ENCODE measurements at places on chromosomes 4 and X.
A peak's percentile ranks its signal among the peaks of the same experiment; 100 is the strongest.

- peak; percentile 24 for DNase-seq
Measured at GRCh38 chr4:52376132-52376704, 282.9 kb downstream of the USP46 start.

- DNase-seq: no peak
Measured at GRCh38 chrX:77786365-77786680, 307 bp upstream of the ATRX start.

DNA sequence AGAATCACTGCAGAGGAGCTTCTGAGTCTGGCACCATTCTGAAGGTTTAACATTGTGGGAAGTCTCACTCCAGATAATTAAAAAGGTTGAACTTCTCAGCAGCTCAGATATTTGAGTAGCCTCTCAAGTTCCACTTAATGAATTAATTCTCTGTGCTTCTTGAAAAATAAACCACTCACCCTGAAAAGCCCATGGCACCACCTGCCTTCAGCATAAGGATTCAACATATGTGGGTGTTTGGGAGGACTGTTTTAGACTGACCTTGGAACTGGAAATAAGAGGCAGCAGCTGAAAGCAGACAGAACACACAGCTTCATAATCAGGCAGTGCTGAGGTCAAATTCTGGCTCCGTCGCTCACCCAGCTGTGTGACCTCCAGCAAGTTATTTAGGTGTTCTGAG lies 100.6 kb downstream of the KCNIP4 start:
- DNase-seq: no peak

DNA sequence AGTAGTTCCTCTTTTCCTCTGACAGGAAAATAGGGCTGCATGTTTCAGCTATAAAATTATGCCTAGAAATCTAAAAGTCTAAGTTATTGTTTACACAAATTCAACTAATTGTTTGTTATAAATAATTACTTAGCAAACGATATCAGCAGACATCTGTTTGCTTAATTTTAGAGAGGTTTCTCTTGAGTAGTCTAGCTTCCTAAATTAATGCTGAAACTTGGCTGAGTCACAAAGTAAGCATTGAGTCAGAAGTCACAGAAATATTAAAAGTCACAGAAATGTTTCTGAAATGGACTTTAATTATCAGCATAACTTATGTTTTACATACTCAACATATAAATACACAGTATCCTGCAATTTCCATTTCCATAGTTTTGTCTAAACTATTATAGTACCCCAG lies 1044.0 kb downstream of the CCSER1 start:
- no peak for DNase-seq

DNA sequence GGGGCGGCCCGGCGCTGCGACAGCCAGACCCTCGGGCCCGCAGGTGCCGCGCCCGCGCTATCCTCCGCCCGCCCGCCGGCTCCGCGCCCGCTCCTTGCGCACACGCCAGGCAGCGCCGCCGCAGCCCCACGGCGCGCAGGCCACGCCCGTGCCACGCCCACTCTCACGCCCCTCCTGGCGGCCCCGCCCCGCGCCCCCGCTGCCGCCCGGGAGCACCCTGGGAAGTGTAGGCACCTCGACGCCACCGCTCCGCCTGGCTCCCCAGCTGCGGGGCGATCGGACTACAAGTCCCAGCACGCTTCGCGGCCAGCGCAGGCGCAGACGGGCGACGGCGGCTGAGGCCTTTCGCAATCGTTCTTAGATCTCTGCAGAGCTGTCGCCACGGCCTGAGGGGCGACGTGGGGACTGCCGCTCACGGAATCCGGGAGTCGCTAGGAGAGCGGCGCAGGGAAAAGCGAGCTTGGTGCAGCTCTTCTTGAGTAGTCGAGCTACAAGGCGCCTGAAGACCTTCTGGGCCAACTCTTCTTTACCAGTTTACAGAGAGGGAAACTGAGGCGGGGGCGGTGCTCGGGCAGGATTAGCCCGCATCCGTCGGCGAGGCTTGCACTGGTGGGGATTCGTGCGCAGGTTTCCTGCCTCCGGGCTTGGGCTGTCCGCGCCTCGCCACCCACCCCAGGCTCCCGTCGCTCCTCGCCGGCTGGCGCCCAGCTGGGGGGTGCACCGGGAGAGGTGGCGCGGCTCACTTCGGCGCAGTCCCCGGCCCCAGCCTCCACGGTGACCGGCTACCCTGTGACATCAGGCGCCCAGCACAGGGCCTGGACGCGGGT lies at the start of gene ABLIM2:
Gene ABLIM2 (minus strand): TSS at position 104 of the 827 bp plus-strand sequence. CDS start 124 bp downstream, outside the sequence.
- peak; percentile 100 for DNase-seq

GRCh38 chr4:146833530-146833929 lies 112.1 kb downstream of the TTC29 start:
- no peak for DNase-seq

DNA sequence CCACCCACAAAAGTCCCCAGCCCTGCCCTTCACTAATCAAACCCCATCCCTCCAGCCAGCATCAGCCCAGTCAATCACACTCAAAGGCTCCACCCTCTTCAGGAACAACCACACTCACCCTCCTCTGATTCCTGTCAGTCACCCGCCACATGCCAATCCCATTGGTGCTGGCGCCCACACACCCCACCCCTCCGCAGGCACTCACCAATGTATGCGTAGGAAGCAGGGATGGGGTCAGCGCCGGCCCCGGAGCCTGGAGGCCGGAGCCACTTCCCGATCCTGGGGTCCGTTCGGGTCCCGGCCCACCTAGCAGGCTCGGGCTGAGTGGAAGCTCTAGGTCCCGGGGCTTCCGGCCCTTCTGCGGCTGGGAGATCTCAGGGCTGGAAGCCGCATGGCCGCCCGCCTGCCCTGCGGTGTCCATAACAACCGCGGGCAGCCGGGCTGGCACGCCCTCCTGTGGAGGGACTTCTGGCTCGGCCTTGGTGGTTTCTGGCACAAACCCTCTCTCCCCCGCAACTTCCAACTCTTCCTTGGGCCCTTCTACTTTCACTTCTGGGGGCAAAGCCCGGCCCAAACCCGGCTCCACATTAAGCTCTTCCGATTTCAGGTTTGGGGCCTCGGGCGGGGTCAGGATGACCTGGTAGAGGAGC lies 7.9 kb upstream of the CFP start:
- peak; percentile 66 for DNase-seq

GRCh38 chrX:49921109-49921508 lies 1.3 kb upstream of the CLCN5 start:
- DNase-seq: no peak

GRCh38 chr4:186203406-186203805 lies 12.0 kb downstream of the CYP4V2 start:
- no peak for DNase-seq

DNA sequence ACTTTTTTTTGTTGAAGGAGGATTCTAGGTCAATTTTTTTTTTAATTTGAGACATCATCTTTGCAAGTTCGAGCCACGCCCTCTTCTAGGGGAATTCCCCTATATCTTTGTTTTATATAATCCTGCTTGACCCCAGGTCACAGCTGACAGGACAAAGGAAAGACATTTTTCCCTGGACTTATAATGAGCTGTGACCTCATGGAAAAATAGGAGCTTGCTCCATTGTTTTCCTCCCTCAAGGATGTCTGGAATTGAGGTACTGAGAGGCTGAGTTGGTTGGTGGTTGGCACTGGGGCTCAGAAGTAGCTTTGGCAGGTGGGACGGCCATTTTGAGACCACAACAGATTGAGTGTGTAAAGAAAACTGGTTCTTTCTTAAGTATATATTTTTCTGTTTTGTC lies 49.0 kb downstream of the GBA3 start:
- DNase-seq: no peak

DNA sequence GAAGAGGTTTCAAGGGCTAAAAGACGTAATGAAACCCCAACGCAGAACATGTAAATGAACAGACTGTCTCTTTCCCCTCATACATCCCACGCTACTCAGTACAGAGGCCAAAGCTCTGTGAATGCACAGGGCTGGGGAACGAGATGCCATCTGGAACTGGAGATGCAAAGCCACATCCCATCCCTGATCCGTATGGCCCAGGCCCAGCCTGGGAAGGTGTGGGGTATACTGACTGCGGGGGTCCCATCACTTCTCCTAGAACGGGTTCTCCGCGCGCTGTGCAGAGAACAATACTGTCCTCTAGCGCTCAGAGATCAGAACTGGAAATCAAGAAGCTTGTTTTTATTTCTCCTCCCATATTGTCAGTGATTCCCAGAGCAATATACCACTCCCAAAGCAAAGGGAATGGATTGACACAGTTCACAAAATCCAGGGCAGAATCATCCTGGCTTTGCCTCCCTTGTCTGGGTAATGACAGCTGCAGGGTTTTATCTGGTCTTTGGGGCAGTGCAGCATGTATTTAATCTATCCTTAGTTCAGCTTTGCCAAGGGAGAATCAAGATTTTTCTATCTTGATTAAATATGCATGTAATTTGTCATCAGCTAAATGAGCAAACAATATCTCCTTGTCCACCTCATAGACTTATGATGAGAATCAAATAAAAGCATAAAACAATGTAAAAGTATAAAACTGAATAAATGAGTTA lies 47.3 kb upstream of the TLR3 start:
- DNase-seq: peak; percentile 38

DNA sequence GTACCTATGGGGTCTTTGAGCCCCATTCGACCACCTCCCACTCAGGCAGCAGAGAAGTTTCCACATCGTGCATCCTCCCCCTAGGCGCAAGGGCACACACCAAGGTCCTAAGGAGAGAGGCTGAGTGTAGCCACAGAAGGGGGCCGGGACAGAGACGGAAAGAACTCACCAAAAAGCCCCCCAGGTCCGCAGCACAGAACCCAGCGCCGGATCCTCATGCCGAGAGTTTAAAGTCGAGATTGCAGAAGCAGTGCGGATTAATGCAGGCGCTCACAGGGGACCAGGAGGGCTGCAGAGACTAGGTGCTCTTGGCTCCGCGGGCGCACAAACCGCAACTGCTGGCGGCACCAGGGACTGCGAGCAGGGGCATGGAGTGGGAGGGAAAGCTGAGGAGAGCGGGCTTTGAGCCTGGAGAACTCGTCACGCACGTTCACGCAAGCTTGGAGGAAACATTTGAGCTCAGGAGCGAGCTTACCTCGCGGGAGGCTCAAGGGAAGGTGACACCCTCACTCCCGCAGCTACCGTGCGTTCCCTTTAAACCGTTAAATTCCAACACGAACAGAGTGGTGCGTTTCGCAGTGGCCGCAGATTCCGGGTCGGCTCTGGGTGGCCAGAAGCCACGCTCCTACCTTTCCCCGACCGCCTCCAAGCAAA lies 8.5 kb downstream of the NKX3-2 start:
- peak; percentile 13 for DNase-seq

DNA sequence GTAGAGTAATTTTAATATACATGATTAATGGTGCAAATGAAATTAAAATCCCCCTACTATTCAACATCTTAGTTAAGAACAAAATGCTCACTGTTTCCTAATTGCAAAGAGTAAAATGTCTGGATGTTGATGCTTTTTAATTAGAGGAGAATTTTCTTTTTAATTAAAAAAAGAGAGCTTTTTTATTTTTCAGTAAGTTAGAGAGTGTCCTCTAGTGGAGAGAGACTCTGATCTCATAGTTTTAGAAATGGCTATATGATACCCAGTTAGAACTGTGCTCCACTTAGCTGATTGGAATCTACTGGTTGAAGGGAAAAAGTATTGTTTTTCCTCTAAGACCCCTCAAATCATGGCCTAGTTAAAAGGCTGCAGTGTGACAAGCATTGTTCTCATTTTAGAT lies 312.0 kb upstream of the MAGEB2 start:
- DNase-seq: no peak

GRCh38 chr4:889516-889915 lies 42.6 kb downstream of the GAK start:
- no peak for DNase-seq

DNA sequence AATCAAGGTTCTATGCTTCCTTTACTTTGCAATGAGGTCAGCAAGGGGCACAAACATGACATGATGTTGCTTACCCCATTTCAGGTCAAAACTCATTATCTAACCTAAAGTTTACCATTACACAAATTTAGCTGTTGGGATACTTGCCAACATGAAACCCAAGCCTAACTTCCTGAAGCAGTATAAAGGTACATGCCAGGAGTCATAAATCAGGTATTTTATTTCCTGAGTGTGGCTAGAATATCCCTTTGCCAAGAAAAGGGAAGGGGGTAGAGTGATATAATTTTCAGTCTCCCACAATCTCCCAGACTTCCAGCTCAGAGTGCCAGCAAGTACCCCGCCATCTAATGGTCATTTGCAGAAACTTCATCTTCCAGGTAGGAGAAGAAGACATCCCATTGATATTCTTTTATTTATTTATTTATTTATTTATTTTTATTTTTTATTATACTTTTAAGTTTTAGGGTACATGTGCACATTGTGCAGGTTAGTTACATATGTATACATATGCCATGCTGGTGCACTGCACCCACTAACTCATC lies 136.6 kb downstream of the NEXMIF start:
- DNase-seq: no peak
